Memory B cell (primary cell): ENCODE measurements at places on chromosomes 6 and 20.

DNA sequence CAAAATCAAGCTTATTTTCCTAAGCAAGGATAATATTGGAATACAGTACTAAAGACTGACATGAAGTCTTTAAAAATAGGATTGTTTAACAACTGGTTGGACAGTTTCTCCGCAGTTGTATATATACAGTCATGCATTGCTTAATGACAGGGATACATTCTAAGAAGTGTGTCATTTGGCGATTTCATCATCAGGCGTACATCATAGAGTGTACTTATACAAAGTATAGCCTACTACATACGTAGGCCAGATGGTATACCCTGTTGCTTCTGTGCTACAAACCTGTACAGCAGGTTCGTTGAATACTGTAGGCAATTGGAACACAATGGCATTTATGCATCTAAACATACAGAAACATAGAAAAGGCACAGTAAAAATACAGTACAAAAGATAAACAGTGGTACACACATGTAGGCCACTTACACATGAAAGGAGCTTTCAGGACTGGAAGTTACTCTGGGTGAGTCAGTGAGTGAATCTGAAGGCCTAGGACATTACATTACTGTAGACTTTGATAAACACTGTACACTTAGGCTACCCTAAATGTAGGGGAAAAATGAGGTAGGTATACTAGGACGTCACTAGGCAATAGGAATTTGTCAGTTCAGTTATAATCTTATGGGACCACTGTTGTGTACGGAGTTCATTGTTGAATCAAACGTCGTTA lies 20.1 kb downstream of the HECA start:
- H3K4me1 ChIP-seq: peaks cover 39% of the 10 kb centered on the region
- peaks cover 9% of the 10 kb centered on the region for H3K36me3 ChIP-seq
- no peaks in the 10 kb centered on the region for H3K27me3 ChIP-seq
- H3K4me3 ChIP-seq: no peak overlapping the region

DNA sequence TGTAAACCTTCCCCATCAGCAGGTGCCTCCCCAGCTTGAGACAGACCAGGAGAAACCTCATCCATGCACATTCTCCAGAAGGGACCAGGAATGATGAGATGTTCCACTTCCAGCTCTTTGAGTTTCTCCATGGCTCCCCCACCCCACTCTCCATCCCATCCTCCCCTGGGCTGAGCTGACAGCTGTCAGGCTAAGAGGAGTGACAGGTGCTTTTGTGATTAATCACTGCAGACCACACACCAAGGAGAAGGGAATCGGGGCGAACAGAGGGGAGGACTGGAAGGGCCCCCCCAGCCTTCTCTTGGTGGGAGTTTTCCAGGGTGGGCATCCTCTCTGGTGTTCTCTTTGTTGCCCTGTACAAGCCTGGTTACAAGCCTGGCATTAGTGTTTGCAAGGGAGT lies 56.1 kb upstream of the ZFAND3 start:
- H3K36me3 ChIP-seq: no peaks in the 10 kb centered on the region
- H3K4me3 ChIP-seq: no peak overlapping the region
- H3K27me3 ChIP-seq: peaks cover 5% of the 10 kb centered on the region

GRCh38 chr20:51541189-51542032 lies 1.1 kb downstream of the NFATC2 start:
- H3K27ac ChIP-seq: peak overlapping the region; percentile 97
- peak overlapping the region; percentile 97 for H3K4me3 ChIP-seq
- peaks cover 16% of the 10 kb centered on the region for H3K36me3 ChIP-seq
- peaks cover 53% of the 10 kb centered on the region for H3K4me1 ChIP-seq

- peaks cover 32% of the 10 kb centered on the region for H3K36me3 ChIP-seq
- H3K4me1 ChIP-seq: peaks cover 5% of the 10 kb centered on the region
- no peak overlapping the region for H3K27ac ChIP-seq
- DNase-seq: no peak
These were observed 158.8 kb downstream of the CDK19 start for GRCh38 chr6:110656492-110656891.

DNA sequence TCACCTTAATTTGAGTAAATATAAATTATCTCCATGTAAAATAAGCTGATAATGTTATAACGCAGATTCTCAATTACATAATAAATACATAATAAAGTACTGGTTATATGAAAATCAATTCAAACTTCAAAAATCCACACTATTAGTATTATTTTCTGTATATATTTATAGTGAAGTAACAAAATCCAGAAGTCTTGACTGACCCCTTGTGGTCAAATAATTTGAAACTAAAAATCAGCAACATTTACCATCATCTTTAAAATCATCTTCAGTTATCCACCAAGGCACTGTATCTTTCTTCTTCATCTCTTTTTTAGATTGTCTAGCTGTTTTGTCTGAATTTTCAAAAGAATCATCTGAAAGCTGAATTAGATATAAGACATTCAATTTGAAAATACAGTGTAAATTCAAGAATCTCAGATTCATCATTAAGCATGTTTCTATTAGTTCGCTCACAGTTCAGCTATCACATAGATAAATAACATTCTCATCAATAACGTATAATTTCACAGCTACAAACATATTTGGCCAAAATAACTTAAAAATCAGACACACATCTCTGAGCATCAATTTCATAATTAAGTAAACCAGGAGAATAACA lies 6.5 kb downstream of the CEP162 start:
- DNase-seq: no peak
- H3K4me1 ChIP-seq: peaks cover 10% of the 10 kb centered on the region
- peaks cover 6% of the 10 kb centered on the region for H3K36me3 ChIP-seq
- no peak overlapping the region for H3K27ac ChIP-seq

- peak overlapping the region; percentile 63 for H3K4me3 ChIP-seq
- H3K36me3 ChIP-seq: peaks cover 2% of the 10 kb centered on the region
- no peak for DNase-seq
- H3K27ac ChIP-seq: no peak overlapping the region
These were observed 41.1 kb upstream of the OSTM1 start for GRCh38 chr6:108115598-108116058.

- peaks cover 20% of the 10 kb centered on the region for H3K36me3 ChIP-seq
- H3K4me1 ChIP-seq: peaks cover 12% of the 10 kb centered on the region
- DNase-seq: no peak
- no peak overlapping the region for H3K27ac ChIP-seq
- no peaks in the 10 kb centered on the region for H3K27me3 ChIP-seq
These were observed 97.2 kb downstream of the KIF16B start for GRCh38 chr20:16476032-16476431.

DNA sequence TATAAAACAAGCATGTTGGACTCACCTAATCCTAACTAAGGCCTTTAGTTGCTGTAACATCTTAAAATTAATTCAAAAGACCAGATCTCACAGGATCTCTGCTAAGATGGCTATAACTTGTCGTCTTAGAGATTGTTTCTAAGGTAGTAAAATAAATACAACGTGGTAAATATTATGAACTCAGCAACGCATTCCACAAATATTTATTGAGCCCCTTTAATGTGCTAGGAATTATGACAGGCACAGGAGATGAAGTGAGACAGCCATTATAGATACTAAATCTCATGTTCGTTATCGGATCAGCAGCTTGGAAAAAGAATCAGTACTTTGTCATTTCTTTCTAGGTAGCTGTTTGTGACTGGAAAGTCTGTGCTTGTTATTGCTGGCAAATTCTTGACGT lies 20.9 kb upstream of the MCM3 start:
- peak overlapping the region; percentile 96 for H3K27ac ChIP-seq
- no peak for DNase-seq
- peaks cover 43% of the 10 kb centered on the region for H3K4me1 ChIP-seq

GRCh38 chr6:72954716-72955115 lies 270.6 kb downstream of the KHDC1L start:
- H3K27ac ChIP-seq: no peak overlapping the region
- H3K27me3 ChIP-seq: no peaks in the 10 kb centered on the region
- H3K4me1 ChIP-seq: peaks cover 8% of the 10 kb centered on the region
- no peak overlapping the region for H3K4me3 ChIP-seq

DNA sequence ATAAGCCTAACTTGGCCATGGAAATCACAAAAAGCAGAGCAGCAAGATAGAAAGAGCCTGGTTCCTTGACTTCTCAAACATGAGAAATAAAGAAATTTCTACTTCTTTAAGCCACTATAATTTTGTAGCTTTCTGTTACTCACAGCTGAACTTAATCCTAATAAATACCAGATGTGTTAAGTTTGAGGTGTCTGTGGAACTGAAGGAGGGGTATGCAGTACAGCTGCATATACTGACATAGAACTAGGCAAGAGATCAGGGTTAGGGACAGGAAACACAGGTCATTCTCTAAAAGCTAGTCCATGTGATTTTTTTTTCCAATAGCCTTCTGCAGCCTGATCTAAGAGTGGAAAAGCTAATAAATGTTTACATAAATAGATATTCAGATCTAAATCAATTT lies 123.9 kb downstream of the COL12A1 start:
- H3K27me3 ChIP-seq: peaks cover 3% of the 10 kb centered on the region
- DNase-seq: no peak
- no peaks in the 10 kb centered on the region for H3K4me1 ChIP-seq
- no peak overlapping the region for H3K4me3 ChIP-seq
- no peaks in the 10 kb centered on the region for H3K36me3 ChIP-seq
- no peak overlapping the region for H3K27ac ChIP-seq

- H3K4me3 ChIP-seq: peak overlapping the region; percentile 74
- H3K27ac ChIP-seq: peak overlapping the region; percentile 86
- no peak for DNase-seq
These were observed 112.1 kb downstream of the WDR27 start for GRCh38 chr6:169589699-169590257.

DNA sequence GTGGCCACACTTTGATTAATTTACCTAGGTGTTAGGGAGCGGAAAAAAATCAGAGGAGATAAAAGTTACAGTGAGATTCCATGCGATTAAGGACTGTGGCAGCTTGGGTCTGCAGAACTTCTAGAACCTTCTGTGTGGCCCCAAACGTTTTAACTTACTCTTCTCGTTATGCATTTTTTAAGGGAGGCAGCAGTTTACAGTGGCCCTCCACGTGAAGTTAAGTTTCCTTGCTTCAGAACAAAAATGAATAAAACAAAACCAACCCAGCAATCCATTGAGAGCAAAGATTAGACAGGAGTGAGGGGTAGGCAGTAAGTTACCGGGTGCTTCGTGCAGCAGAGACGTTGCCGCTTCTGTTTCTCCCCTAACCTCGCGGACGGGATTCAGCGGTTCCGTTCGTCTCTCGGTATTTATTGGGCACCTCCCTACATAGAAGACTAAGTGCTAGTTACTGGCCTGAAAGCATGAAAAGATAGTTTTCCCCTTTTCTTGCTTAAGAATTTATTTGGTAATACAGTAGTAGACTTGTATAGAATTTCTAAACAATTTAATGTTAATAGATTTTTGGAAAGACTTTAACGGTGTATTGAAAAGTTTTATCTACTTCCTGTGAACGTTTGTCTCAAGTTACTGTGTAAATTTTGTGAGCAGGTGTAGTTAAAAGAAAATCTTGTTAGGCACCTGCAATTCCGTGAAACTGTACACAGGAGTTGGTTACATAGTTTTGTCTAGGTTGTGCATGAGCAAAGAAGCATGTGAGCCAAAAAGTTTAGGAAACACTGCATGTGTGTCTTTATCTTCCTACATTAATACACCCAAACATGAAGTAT lies 1.1 kb downstream of the BAG2 start:
- H3K27ac ChIP-seq: peak overlapping the region; percentile 97
- H3K4me3 ChIP-seq: peak overlapping the region; percentile 93
- peak; percentile 0 for DNase-seq
- peaks cover 23% of the 10 kb centered on the region for H3K4me1 ChIP-seq

DNA sequence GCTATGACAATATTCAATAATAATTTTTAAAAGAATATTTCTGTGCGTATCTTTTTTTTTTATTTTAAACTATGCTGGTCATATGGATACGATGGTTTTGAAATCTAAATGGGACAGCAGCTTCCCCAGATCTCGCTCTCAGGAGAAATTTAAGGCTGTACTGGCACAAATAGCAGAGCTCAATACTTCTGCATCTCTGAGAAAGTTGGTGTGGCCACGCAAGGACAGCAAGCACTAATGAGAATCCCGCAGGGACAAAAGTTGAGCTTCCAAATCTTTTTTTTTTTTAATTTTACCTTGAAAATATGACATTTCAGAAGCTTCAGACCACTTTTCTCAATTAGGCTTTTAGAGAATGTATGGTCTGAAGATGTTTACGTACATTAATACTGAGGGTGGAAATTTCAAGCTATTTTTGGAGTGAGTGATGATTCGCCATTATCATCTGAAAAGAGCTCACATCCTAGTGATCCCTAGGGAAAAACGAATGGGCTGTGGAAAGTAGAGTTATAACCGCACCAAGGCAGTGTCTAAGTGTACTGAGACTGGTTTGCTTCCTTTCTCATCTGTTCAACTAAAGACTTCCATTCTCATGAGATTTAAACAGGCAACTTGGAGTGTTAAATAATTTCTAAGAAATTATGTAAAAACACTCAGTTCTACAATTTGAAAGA lies 840.0 kb downstream of the C6orf118 start:
- DNase-seq: no peak
- H3K27me3 ChIP-seq: no peaks in the 10 kb centered on the region
- no peaks in the 10 kb centered on the region for H3K4me1 ChIP-seq
- no peak overlapping the region for H3K27ac ChIP-seq
- H3K36me3 ChIP-seq: no peaks in the 10 kb centered on the region

DNA sequence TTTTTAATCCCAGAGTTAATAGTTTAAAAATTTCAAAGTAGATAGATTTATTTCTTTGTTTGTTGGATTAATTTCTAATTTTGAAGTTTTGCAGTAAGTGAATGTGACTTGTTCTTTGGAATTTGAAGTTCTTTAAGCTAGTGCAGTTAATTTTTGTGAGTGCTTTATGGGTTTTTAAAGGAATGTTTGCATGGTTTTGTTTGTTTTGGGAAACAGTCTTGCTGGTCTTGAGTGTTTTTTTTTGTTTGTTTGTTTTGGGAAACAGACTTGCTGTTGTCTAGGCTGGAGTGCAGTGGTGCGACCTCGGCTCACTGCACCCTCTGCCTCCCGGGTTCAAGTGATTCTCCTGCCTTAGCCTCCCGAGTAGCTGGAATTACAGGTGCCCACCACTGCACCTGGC lies 9.5 kb downstream of the PANK2 start:
- no peak overlapping the region for H3K4me3 ChIP-seq
- H3K27ac ChIP-seq: no peak overlapping the region
- peaks cover 10% of the 10 kb centered on the region for H3K36me3 ChIP-seq
